ENCODE measurements at places on chromosomes 7 and 10.

DNA sequence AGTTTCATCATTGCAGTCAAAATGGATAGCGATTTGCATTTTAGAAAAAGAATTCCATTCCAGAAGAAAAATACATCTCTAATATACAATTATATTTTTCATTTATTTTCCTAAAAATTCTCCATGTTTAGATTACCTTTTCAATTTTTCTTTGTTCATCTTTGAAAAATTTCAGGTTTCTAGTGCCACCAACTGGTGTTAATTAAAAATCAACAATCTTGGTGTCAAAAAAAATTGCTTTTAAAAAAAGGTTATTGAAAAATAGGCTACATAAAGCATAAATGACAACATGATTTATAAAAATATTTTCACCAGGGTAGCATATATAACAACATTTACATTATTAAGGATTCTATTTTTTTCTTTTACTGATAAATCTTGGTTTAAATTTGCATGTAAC is 53.0 kb downstream of the CCDC186 start:
- DNase-seq: no peak

DNA sequence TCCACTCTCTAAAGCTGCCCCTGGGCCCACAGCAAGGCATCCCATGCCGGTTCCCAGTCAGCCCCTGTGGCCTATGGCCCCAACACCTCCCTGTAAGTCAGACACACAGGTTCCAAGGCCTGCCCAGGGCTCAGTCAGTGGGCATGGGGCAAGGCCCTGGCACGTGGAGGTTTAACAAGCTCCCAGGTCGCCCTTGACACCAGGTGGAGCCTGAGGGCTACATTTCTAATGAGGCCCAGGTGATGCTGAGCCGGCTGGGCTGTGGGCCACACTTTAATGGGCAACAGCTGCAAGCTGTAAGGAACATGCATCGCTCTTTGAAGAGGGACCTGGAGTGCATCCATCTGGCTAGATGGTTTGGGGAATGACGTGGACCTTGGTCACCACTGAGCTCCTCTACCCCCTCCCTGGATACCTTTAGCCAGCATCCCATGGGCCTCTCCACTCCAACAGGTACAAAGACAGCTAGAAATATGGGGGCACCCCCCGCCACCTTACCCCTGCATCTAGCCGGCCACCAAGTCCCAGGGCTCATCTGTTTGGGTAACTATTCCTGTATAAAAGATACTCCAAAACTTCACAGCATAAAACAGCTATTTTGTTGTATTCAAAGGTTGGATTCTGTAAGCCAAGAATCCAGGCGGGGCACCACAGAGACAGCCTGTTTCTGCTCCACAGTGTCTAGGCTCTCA is 122.5 kb downstream of the OAT start:
- peak; percentile 32 for DNase-seq

DNA sequence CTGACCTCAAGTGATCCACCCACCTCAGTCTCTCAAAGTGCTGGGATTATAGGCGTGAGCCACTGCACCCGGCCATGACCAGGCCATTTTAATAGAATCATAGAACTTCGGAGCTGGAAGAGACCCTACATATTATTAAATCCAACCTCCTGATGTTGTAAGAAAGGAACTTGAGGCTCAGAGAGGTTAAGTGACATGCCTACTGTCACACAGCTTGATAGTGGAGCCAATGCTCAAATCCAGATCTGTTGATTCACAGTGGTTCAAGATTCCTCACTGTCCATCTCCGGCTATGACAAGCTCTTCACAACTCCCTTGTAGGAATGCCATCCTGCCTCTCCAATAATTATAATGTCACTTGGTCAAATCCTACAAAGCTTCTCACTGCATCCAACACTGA is 65.3 kb downstream of the MYOF start:
- no peak for DNase-seq

- DNase-seq: no peak
Measured at GRCh38 chr10:130964771-130965170, 346.8 kb downstream of the TCERG1L start.

- DNase-seq: no peak
Measured at GRCh38 chr10:68095153-68095552, 14.1 kb upstream of the MYPN start.

DNA sequence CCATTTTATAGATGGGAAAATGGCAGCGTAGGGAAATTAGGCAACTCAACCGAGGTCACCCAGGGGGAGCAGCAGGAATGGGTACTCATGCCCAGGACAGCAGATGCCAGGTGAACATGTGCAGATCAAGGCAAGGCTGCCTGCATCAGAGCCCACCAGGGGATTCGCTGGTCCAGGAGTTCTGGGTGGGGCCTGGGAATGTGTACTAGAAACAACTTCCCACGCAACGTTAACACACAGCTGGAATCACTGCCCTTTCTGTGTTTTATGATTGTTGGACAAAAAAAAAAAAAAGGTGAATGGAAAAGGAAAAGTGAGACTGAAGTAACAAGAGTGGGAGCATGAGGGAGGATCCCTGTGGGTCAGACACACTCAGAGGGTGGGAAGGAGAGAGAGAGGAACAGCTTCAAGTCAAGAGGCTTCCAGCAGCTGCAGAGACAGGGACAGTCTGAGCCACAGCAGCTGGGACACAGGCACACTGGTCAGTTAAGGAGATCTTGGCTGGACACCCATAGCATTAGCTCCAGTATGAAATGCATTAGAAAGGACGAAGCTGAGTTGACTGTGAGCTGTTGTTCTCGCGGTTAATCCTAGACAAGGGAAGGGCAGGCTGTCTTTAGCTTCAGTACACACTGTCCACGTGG is 187.9 kb upstream of the INHBA start:
- DNase-seq: no peak

DNA sequence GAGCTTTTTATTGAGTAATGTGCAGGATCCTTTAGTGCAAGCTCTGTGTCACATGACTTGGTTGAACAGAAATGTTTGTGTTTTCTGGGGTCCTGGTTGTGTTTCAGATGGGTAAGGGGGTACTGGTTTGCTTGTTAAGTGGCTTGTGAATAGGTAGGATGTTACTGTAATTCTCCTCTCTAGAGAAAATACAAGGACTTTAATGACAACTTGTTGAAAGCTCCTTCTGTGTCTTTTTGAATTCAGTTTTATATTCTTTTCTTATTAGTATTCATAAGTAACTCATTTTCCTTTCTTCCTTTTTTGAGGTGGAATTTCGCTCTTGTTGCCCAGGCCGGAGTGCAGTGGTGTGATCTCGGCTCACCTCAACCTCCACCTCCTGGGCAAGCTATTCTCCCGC is 85.5 kb upstream of the BTBD16 start:
- no peak for DNase-seq

DNA sequence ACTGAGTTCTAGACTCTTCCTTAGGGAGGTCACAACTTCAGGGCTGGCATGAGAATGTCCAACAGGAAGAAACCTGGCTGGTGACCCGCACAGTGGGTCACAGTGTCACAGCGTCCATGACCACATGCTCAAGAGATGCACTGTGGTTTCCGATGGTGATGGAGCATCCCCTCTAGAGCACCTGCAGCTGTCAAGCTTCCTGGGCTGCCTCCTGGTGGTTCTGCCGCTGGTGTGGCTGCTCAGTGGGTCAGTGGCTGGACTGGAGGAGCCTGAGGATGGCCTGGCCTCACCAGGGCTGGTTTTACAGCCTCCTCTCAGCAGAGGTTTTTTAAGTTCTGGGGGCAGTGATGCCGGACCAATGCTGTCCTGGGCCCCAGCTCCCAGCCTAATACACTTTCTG is 149.3 kb downstream of the SH3PXD2A start:
- no peak for DNase-seq
